ENCODE measurements at places on chromosomes 2 and 18. TPM values are rescaled to one million over a fixed set of nuclear protein-coding genes. Genes with fewer than 3 reads are reported as not detected.

BUB1 gene
- total RNA-seq, result 68.6 TPM

CD8B gene
- not detected for total RNA-seq

SNED1 gene
- total RNA-seq, result 391 TPM

TLX2 gene
- under 0.01 TPM for total RNA-seq

CDH7 gene
- not detected for total RNA-seq

IL37 gene
- not detected for total RNA-seq

MAP3K19 gene
- total RNA-seq, result not detected

PLCD4 gene
- total RNA-seq, result 2.2 TPM

SLC20A1 gene
- total RNA-seq, result 160 TPM

FAM237A gene
- not detected for total RNA-seq

INHA gene
- total RNA-seq, result 0.37 TPM

GKN1 gene
- total RNA-seq, result not detected

HOXD8 gene
- 10.0 TPM for total RNA-seq

ZSCAN30 gene
- total RNA-seq, result 21.5 TPM

ERMN gene
- total RNA-seq, result not detected

SRD5A2 gene
- under 0.01 TPM for total RNA-seq

VIT gene
- total RNA-seq, result 8.8 TPM

B4GALT6 gene
- total RNA-seq, result 3.7 TPM

NOSTRIN gene
- 0.20 TPM for total RNA-seq

GRHL1 gene
- 1.1 TPM for total RNA-seq

ZNF512 gene
- 22.7 TPM for total RNA-seq

OTOS gene
- not detected for total RNA-seq

ASB18 gene
- not detected for total RNA-seq

SMAD4 gene
- 68.7 TPM for total RNA-seq

KIDINS220 gene
- 66.5 TPM for total RNA-seq

CYP27A1 gene
- total RNA-seq, result 3.7 TPM

ANKRD30BL gene
- not detected for total RNA-seq

MYL1 gene
- not detected for total RNA-seq

CENPA gene
- total RNA-seq, result 16.0 TPM

SERPINB5 gene
- total RNA-seq, result not detected

CD302 gene
- total RNA-seq, result 7.8 TPM

NDC80 gene
- total RNA-seq, result 43.2 TPM

CXCR1 gene
- not detected for total RNA-seq

EHD3 gene
- total RNA-seq, result 14.7 TPM

GATA6 gene
- 1.5 TPM for total RNA-seq

TRIM43 gene
- total RNA-seq, result not detected

CCDC178 gene
- total RNA-seq, result not detected

HRH4 gene
- under 0.01 TPM for total RNA-seq

FEV gene
- not detected for total RNA-seq

PRADC1 gene
- 18.6 TPM for total RNA-seq

SLC30A3 gene
- total RNA-seq, result not detected

C1GALT1C1L gene
- total RNA-seq, result 0.78 TPM

METTL4 gene
- total RNA-seq, result 7.7 TPM

ABCG5 gene
- not detected for total RNA-seq

APCDD1 gene
- 0.73 TPM for total RNA-seq

ITM2C gene
- total RNA-seq, result 18.4 TPM

KCNG2 gene
- not detected for total RNA-seq

RND3 gene
- total RNA-seq, result 147 TPM
